ENCODE measurements at places on chromosomes 16 and 17.

GRCh38 chr16:63774302-63774701, 1347.6 kb downstream of the CDH11 start:
- no peak for DNase-seq

- no peak for DNase-seq
These were observed 7.8 kb downstream of the ATP2A3 start for GRCh38 chr17:3956327-3956957.

DNA sequence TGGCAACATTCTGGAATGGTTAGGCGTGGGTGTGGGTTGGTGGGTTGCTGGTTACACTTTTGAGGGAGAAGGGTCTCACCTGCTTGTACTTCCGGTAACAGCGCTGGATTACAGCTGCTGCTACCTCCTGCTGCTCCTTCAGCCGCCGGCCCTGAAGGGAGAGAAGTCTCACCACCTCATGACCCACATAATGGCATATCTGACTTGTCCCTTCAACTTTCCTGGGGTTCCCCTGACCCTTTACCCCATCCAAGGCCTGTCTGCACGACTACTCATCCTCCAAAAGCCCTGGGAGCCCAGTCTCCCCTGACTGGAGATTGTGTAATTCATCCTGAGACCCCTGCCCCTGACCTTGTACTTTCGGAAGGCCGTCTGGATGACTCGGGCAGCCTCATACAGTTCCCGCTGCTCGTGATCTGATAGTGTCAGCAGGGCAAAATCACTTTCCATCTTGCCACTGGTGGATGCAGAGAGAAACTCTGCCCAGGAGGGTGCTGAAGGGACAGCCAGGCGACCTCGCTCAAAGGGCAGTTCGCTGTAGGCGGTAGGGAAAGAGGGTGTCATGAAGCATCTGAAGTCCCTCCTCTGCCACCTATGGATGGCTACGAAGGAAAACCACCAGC, 2.0 kb upstream of the SPAG7 start:
- no peak for DNase-seq

- no peak for DNase-seq
These were observed 19.1 kb downstream of the NOD2 start for GRCh38 chr16:50712560-50712898.

GRCh38 chr17:50100921-50101345, 5.8 kb downstream of the PDK2 start:
- no peak for DNase-seq

DNA sequence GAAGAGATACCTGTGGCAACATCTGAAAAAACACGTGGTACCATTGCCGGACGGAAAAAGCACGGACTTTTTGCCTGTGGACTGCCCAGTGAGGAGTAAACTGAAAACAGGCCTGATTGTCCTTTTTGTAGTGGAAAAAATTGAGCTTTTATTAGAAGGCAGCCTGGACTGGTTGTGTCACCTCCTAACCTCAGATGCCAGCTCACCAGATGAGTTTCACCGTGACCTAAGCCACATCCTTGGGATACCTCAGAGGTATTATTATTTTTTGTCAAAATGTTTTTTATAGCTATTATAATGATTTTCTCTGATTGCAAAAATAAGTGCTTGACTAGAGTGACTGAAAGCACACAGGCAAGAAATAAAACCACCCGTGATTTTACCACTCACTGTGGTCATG, 34.9 kb downstream of the RNF213 start:
- no peak for DNase-seq

- no peak for DNase-seq
These were observed 11.3 kb upstream of the CYB5B start for GRCh38 chr16:69413045-69413664.

DNA sequence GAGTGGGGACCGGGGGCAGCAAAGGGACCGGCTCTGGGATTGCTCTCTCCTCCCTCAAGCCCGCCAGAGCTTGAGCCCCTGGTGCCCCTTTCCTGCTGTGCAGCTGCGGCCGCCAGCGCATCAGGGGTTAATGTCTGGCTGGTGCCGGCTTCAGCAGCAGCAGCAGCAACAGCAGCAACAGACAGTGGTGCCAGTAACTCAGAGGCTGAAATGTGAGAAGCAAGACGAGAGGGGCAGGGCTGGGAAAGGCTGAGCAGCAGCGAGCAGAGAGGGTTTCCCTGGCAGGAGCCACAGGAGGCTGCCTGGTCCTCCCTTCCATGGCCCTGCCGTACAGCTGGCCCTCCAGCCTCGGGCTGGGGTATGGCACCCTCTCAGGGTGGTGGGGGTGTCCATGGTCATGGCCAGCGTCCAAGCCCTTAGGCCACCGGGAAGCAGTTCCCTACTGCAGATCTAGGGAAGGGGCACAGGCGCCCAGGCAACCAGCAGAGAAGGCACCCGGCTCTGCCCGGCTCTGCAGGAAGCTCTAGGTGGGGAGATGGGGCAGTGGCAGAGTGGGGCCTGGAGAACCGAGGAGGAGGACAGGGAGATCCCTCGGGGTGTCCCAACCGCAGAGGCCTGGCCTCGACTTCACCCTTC, 21.1 kb upstream of the TFAP4 start:
- DNase-seq, result peak; percentile 58

DNA sequence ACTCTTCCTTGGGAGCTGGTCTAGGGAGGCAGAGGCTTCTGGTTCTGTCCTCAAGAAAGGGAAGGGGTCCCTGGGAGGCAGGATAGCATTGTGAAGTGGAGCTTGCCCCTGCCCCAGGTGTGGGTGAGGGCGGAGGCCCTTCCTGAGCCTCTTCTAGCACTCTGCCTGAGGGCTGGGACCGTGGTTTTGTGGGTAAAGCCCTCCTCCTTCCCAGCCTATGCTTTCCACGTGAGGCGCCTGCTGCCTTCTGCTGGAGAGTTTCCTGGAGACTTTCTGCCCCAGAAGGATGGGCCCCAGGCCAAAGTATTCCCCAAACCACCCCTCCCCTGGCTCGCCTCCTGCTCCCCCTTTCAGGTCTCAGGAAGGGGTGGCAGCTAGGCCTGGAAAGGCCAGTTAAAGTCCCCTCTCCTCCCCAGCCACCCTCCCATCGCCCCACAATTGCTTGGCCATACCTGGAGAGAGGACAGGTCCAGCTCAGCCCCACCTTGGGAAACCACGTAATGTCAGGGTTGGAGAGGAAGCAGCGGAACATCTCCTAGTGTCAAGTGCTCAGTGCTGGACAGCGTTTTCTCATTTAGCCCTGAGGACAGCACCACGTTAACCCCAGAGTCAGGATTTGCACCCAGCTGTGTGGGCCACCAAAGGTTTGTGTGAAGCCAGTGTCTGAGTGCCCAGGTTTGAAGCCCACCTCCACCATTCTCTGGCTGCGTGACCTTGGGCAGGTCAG, 5.6 kb downstream of the SBK1 start:
- DNase-seq, result no peak

DNA sequence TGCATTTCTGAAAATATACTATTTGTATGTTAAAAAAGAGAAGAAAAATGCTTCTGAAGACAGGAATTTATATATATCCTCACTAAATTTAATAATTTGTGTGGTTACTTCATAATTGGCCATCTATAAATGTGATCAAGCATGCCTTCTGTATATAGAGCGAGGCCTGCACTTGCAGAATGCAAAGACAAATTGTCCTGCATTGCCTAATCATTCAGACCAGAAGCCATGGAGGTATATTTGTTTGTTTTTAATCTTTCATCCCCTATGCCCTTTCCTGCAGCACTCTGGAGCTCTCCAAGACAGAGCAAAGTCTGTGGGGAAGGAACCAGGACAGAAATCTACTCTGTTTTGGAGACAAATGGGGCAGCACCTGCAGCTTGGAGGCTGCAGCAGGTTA, 23.8 kb upstream of the DDX52 start:
- DNase-seq, result no peak

- no peak for DNase-seq
These were observed 2.7 kb downstream of the MNT start for GRCh38 chr17:2398182-2398581.

- DNase-seq, result no peak
These were observed 1373.3 kb upstream of the GOT2 start for GRCh38 chr16:60107437-60107836.

DNA sequence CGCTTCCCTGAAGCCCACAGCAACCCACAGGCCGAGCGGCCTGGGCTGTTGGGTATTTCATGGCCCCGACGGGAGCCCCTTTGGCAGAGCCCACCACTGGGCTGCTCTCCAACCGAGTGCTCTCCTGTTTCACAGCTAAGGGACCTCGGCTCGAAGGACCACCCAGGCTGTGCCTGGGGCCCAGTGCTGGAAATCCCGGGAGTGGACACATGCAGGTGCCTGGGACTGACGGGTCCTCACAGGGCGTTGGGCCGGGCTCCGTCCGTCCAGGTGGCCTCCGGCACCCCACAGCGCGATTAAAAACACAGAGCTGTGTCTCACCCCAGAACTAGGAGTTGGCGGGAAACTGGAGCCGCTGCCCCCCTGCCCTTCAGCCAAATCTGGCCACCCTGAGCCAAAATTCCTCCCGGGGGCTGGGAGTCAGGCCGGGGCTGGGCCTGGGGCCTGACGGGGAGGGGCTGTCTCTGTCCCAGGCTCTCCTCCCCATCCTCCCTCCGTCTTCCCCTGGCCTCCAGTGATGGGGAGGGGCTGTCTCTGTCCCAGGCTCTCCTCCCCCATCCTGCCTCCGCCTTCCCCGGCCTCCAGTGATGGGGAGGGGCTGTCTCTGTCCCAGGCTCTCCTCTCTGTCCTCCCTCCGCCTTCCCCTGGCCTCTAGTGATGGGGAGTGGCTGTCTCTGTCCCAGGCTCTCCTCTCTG, 14.1 kb downstream of the UTS2R start:
- DNase-seq, result no peak

GRCh38 chr17:59357929-59358328, 26.5 kb downstream of the YPEL2 start:
- no peak for DNase-seq

GRCh38 chr16:69126221-69126620, 6.2 kb downstream of the CHTF8 start:
- no peak for DNase-seq

DNA sequence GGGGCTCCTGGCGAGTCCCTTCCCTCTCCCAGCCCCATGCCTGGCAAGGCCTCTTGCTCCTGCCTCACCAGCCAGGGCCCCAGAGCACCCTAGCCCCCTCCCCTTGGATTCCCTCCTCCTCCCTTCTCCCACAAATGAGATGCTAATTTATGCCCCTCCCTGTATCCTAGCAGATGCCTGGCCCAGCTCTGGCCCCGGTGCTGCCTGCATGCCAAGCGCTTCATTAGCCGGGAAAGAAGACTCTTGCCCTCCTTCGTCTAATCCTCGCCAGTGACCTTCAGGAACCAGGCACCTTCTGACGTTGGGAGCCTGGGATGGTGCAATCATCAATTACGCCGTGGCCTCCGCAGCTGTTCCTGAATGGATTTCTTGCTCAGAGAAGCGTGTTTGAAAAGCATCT, 127.8 kb downstream of the SDK2 start:
- DNase-seq, result no peak

DNA sequence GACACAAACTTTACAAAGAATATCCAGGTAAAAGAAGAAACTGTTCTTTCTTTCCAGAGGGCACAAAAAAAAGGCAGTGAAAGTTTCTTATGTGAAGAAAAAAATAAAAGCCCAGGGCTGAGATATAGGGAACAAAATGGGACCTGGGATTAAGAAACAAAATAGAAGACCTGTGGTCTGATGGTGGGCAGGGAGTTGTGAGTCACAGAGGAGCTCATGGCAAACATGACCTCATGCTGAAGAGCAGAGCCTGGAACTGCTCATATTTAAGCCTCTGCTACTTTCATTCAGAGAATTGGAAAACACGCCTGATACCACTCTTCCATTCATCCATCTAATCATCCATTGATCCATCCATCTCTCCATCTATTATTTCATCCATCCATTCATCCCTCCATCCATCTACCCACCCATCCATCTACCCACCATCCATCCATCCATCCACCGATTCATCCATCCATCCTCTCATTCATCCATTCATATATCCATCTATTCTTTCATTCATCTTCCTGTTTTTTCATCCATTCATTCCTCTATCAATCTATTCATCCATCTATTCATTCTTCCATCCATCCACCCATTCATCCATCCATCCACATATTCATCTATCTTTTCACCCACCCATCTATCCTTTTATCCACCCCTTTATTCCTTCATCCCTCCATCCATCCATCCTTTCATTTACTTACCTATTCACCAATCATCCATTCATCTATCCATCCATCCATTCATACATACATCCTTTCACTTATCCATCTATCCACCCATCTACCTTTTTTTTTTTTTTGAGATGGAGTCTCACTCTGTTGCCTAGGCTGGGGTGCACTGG, 30.0 kb downstream of the WFDC1 start:
- no peak for DNase-seq

All from NCI-H2081 (cell line).